ENCODE measurements at places on chromosomes 3 and 15. TPM values are rescaled to one million over a fixed set of nuclear protein-coding genes. Genes with fewer than 3 reads are reported as not detected.

The SPTSSB gene
- 0.46 TPM for total RNA-seq

The KIF9 gene
- total RNA-seq = 13.0 TPM

The NR1I2 gene
- 0.40 TPM for total RNA-seq

DNA sequence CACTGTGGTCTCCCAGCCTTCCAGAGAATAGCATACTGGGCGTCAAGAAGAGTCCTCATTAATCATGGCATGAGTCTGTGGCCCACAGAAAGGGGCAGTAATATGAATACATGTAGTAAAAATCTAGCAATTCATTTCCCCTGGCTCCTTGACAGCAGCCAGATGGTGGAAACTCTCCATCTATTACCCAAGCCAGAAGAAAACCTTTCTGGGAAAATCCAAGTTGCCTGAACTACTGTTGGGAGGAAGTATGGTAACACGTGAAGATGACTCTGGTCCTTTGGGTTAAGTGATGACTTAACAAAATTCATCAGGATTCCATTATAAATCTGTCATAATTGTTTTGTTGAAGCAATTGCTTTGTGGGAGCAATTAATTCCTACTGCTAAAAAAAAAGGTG is 530.5 kb downstream of the FHIT start:
- no peaks in the 10 kb centered on the region for H3K4me1 ChIP-seq
- H3K4me3 ChIP-seq = no peak overlapping the region
- no peak for DNase-seq

- no peak for DNase-seq
- H3K36me3 ChIP-seq = no peaks in the 10 kb centered on the region
- no peaks in the 10 kb centered on the region for H3K4me1 ChIP-seq
- no peak overlapping the region for H3K27ac ChIP-seq
Observed at GRCh38 chr3:75692061-75692460, 27.9 kb downstream of the FRG2C start.
